ENCODE measurements at places on chromosomes 2 and 18. TPM values are rescaled to one million over a fixed set of nuclear protein-coding genes. Genes with fewer than 3 reads are reported as not detected.

ELP2 gene
- 95.8 TPM for total RNA-seq

MAL gene
- 47.2 TPM for total RNA-seq

SCN2A gene
- not detected for total RNA-seq

ZNF396 gene
- total RNA-seq: 0.87 TPM

FAP gene
- total RNA-seq: not detected

IL36A gene
- total RNA-seq: not detected

SLC38A11 gene
- not detected for total RNA-seq

RNF138 gene
- total RNA-seq: 43.3 TPM

SPHKAP gene
- not detected for total RNA-seq

CFAP221 gene
- not detected for total RNA-seq

PPIG gene
- total RNA-seq: 60.3 TPM

ALPI gene
- not detected for total RNA-seq

KCNIP3 gene
- total RNA-seq: not detected

VWA3B gene
- total RNA-seq: not detected

ZC3H15 gene
- 54.4 TPM for total RNA-seq

LAMA1 gene
- total RNA-seq: not detected

YES1 gene
- 22.0 TPM for total RNA-seq

ATP6V1C2 gene
- not detected for total RNA-seq

TMEM200C gene
- total RNA-seq: not detected

ERFE gene
- total RNA-seq: not detected

All from activated T-helper 17 cell treated with anti-CD3 and anti-CD28 coated beads, Interleukin-2, amount 50 U/mL, for 72 hours (primary cell).